Hypothalamus (tissue), 51 donors: ENCODE measurements at places on chromosomes 1 and 21.
A peak's percentile ranks its signal among the peaks of the same experiment; 100 is the strongest.

DNA sequence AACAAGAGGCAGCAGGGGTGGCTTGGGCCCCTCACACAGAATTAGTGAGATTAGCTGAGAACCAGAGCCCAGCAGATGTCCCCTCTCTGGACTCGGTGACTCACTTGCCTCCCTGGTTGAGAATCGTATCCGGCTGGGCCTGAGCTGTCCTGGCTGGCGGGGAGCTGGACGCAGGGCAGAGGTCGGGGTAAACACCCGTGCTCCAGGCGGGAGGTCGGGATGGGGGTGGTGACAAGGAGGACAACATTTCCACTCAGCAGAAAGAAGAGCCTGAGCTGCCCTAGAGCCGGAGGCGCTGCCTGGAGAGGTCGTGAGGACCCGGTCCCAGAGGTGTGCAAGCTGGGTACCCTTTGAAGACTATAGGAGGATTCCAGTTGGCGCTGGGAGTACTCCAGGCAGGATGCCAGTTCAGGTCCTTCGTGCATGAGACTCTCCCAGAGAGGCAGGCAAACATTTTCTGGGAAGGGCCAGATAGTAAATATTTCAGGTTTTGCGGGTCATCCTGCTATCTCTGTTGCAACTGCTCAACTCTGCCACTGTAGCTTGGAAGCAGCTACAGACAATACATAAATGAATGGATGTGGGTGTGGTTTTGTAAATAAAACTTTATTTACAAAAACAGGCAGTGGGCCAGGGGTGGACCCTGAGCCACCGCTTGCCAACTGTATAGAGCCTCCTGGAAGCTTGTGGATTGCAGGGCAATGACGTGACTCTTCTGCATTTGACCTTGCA lies 116.8 kb upstream of the WNT4 start:
- DNase-seq = no peak

GRCh38 chr1:30353637-30354036 lies 369.7 kb downstream of the MATN1 start:
- DNase-seq = no peak

GRCh38 chr1:67626090-67626860 lies 58.7 kb upstream of the GADD45A start:
- no peak for DNase-seq

DNA sequence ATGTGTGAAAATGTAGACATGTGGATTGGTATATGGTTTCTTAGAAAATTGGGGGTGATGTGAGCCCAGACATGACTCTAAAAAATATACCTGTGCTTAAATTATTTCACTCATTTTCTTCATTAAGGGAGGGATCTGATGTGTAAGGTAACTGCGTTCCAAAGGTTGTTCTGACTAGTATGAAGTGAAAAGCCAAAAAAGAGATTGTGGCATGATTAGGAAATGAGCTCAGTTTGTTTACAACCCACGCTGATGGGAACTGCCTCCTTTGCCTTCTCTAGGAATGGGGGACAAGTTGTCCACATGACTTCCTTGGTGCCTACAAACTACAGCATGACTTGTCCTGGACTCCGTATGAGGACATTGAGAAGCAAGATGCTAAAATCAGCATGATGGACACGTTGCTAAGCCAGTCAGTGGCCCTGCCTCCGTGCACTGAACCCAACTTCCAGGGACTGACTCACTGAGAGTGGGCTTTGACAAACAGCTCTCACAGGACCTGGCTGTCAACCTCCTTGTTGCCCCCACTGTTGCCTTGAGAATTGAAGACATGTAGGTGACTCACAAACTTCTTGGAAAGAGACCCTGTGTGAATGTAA lies 8.0 kb downstream of the C1orf50 start:
- DNase-seq = no peak

DNA sequence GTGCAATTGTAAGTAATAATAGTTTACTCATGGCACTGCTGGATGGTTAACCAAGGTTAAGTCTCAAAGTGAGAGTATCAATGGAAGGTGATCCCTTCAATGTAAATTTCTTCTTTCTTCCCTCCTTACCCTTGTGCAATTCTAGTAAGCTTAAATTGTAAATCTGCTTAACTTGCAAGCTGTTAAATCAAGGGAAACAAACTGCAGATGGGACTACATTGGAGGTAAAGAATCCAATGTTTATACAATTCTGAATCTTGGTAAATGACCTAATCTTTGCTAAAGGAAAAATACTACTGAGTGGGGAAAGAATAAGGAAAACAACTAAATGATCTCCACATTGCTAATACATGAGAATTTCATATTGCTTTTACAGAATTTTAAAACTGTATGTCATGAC lies 6.7 kb upstream of the CD55 start:
- DNase-seq = no peak

- no peak for DNase-seq
Observed at GRCh38 chr1:220905650-220906560, 26.7 kb downstream of the HLX start.

GRCh38 chr21:45897191-45898027 lies 84.2 kb upstream of the COL6A1 start:
- no peak for DNase-seq

- no peak for DNase-seq
Observed at GRCh38 chr21:45509566-45510465, 32.4 kb downstream of the SLC19A1 start.

- DNase-seq = no peak
Observed at GRCh38 chr1:93576746-93577145, 104.9 kb downstream of the BCAR3 start.

GRCh38 chr1:1069056-1069710 lies 4.9 kb downstream of the RNF223 start:
- DNase-seq = no peak

- no peak for DNase-seq
Observed at GRCh38 chr1:179121159-179121938, 39.5 kb downstream of the TOR3A start.

DNA sequence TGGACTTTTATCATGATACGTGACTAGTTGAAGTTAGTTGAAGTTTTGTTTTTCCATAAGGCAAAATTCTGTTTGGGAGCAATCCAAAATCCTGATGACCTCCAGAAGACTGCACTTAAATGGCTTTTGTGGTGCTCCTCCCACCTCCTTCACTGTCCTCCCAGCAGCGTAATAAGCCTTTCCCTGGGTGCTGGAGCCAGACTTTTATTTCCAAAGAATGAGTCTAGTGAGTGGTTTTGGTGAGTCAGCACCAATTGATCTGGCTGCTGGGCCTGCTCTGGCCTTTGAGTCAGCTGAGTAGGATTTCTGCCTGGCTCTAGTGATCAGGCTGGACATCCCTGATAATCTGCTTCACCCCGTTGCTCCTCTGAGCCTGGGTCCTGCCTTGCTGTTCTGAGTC lies 21.7 kb upstream of the KCND3 start:
- DNase-seq = no peak

DNA sequence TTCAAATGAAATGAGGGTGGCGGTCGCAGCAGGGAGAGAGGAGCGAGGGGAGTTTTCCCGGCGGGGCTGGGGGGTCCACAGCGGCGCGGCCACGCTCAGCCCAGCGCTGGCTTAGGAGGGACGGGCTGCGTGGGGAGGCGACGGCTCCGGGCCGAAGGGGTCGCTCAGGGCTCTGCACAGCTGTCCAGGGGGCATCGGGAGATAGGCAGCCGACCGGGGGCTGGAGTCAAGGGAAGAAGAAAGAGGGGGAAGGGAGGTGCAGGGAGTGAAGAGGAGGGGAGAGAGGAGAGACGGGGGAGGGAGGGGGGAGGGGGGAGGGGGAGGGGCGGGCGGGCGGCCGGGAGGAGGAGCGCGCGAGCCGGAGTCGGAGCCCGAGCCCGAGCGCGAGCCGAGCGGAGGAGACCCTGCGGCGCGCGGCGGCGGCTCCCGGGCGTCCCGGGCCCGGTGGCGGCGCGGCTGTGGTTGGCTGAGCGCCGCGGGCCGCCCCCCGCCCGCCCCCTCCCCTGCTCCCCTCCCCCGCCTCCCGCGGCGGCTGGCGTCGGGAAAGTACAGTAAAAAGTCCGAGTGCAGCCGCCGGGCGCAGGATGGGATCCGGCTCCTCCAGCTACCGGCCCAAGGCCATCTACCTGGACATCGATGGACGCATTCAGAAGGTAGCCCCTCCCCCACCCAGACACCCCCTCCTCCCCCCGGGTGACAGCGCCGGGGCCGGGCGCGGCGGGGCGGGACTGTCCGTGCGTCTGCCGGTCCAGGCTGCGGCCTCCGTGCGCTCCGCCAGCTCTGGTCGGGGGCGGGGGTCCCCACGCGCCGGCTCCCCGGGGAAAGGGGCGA lies at the start of gene PDE9A:
TSS of gene PDE9A (plus strand) at position 391 of the 831 bp plus-strand sequence. CDS start at position 585, 194 bp downstream.
- DNase-seq = no peak

GRCh38 chr1:66384258-66384921 lies 149.6 kb upstream of the SGIP1 start:
- no peak for DNase-seq

DNA sequence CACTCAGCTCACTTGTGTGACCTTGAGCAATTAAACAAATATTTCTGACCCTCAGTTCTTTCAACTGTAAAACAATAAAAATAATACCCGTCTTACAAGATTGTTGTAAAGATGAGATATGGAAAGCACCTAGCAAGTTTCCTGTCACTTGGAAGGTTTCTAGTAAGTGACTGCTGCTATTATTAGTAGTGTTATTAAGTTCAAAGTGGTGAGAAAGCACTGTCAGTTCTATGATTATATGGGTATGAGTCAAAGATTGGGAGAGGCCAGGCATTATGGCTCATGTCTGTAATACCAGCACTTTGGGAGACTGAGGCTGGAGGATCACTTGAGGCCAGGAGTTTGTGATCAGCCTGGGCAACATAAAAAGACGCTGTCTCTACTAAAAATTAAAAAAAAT lies 145.4 kb downstream of the C1orf21 start:
- DNase-seq = no peak

DNA sequence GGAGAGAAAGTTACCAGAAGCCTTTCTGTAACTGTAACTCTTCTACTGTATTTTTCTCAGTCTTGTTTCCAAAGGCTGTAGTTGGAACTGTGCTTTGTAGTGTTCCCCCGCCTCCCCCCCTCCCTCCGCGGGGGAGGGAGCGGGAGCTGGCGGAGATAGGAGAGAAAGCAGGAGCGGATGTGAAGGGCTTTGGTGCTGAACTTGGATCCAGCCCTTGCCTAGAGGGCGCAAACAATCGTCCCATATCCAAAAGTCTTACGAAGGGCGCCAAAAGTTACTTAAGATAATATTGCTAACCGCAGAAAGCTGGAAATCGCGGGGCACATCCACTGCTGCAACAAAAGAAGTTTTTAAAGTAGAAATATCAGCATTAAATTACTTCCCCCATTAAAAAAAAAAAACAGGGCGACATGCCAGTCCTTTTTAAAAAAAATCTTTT lies 2.4 kb upstream of the NFIA start:
- DNase-seq = peak; percentile 68

DNA sequence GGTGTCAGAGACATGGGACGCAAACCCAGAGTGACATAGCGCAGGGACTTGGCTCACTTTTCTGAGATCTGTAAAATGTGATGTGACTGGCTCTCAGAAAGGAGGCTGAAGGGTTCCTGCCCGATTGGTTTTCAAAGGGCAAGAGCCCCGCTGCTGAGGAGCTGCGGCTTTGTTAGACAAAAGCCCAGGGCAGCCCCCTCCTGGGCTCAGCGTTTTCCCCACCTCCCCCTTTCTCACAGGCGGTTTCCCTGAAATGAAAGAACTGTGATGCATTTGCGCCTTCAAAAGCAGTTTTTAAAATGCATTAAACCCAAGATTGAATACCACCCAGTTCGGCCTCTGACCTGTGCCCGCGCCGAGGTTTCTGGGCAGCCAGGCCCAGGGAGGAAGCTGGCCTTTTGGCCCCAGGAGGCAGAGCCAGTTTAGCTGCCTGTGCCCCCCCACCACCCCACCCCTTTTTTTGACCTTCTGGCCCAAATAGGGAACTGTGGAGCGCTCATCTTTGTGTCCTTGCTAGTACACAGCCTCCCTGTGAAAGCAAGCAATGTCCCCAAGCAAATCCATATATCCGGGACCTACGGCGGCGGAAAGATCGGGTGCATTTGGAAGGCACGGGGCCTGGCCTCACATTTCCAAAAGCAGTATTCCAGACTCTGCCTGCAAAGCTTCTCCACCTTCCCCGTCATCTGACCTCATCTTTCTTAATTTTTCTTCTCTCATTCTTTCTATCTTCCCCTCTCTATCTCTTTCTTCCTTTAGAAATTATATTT lies 28.6 kb downstream of the CD247 start:
- no peak for DNase-seq

GRCh38 chr21:46254208-46254975 lies 25.8 kb upstream of the LSS start:
- no peak for DNase-seq

DNA sequence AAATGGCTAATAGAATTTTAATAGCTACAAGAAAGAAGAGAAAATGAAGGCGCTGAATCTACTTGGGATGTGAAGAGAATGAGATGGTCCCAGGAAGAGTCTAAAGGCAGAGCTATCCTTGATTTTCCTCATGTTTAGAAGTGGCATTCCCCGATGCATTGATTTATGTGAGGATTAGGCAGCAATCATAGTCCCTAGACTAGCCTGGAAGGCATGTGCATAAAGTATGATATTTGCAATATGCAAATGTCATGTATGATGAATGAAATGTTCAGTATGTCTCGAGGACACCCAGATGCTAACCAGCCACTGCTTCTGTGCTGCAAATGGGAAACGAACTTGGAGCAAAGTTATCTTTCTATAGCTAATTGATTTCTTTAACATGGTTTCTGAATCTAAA lies 641.5 kb upstream of the PLXNA2 start:
- DNase-seq = no peak

DNA sequence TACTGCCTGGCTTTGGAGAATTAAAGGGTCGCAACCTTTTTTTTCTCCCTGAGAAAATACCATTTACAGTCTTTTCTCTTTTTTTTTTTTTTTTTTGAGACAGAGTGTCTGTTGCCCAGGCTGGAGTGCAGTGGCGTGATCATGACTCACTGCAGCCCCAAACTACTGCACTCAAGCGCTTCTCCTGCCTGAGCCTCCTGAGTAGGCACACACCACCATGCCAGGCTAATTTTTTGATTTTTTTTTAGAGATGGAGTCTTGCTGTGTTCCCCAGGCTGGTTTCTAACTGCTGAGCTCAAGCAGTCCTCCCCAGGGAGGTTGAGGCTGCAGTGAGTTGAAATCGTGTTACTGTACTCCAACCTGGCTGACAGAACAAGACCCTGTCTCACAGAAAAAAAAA lies 24.6 kb downstream of the UBE4B start:
- DNase-seq = peak; percentile 20
